ENCODE measurements at places on chromosomes 4 and X.

- no peak for DNase-seq
These were observed 79.2 kb upstream of the ACSL4 start for GRCh38 chrX:109812236-109812635.

DNA sequence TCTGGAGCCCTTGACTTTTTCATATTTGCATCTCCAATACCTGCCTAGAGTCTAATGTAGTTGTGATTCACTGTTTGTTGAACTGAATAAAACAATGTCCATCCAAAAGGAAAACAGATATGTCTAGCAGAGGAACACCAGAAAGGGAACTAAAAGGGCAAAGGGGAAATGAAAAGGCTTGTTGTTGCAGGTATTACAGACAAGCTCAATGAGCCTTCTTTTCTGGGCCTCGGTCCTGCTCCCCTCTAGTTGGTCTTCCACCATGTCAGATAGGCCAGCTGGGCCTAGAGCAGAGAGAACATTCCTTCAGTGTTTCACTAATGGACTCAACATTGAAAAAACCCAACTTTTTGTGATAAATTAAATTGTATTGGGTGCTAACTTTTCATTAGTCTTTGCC is 55.4 kb downstream of the ZFX start:
- no peak for DNase-seq

DNA sequence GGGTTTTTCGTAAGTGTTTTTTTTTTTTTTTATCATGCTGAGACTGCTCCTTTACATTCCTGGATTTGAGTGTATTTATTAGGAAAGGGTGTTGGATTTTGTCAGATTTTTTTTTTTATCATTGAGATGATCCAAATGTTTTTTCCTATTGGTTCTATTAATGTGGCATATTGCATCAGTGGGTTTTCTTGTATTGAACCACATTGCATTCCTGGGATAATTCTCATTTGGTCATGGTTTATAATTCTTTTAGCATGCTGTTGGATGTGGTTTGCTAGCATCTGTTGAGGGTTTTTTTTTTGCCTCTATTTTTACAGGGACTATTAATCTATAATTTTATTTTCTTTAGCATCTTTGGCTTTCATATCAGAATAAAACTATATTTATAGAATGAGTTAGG is 28.8 kb downstream of the COL4A5 start:
- no peak for DNase-seq

DNA sequence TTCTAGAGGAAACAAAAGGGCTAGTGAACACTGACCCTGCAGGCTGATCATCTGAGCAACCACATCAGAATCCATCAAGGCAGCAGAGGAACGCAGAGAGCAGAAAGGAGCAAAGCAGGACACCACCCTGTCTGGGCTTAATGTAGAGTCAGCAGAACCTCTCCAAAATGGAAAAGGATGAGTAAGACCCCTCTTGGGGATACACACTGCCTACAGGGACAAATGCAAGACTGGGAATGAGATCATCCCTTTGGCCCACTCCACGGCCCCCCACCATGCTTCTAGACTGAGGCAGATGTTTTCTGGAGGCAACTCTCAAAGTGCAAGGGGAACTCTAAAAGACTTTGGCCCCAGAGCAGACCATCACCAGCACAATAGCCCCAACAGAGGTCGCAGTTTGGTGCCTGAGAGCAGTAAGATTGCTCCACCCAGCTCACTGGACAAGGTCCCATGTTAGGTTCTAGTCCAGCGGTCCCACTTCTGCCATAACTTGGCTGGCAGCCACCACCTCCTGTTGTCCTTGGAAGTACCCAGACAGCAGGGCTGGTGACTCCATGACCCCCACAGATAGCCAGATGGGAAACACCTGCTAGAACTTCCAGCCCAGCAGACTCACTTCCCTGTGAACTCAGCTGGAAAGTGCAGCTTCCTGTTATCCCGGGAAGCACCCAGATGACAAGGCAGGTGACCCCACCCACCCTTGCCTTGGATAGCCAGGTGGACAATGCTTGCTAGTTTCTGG is 372.7 kb downstream of the INPP4B start:
- no peak for DNase-seq

- DNase-seq, result no peak
These were observed 26.1 kb downstream of the COQ2 start for GRCh38 chr4:83258461-83258860.

GRCh38 chrX:107718156-107718621 is 57.4 kb downstream of the TSC22D3 start:
- no peak for DNase-seq

DNA sequence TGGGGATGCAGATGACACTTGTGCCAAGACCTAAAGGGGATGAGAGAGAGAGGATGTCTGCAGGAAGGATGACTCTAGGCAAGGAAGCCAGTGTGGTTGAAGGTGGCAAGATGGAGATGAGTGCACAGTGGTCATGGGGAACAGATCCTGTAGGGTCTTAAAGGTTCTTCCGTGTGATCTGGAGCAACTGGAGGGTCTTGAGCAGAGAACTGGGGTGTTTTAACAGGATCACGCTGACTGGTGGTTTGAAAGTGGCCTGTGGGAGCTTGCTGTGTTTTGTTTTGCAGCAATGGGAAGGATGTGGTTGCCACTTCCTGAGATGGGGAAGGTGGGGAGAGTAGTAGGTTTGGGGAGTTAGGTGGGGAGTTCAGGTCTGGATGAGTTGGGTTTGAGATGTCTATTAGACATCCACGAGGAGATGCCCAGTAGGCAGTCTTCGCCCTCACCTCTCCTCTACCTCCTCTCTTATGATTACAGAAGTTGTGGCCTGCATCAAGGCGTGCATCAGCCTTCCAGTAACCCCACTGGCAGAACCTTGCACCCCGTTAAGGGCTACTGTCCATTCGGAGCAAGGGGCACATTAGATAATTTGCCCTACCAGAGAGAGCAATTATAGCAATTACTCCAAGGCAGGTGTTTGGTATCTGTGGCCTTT is 1.4 kb upstream of the STBD1 start:
- no peak for DNase-seq
